ENCODE measurements at places on chromosomes 16 and 17.
A peak's percentile ranks its signal among the peaks of the same experiment; 100 is the strongest.

DNA sequence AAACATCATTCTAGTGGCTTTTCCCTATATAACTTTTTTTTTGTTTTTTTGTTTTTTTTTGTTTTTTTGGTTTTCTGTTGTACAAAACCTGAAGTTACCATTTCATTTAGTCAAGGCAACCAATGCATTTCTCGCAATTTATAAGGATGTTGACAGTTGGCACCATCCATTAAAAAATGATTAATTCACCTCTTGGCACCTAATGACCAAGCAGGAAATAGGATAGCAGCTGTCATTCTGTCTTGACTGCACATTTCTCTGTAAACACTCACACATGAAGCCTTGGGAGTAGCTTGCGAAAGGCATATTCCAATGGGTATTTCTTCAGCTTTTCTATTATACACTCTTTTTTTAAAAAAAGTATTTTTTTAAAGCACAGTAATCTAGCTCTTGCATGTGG, 77.5 kb downstream of the SYCE1L start:
- no peak for DNase-seq

DNA sequence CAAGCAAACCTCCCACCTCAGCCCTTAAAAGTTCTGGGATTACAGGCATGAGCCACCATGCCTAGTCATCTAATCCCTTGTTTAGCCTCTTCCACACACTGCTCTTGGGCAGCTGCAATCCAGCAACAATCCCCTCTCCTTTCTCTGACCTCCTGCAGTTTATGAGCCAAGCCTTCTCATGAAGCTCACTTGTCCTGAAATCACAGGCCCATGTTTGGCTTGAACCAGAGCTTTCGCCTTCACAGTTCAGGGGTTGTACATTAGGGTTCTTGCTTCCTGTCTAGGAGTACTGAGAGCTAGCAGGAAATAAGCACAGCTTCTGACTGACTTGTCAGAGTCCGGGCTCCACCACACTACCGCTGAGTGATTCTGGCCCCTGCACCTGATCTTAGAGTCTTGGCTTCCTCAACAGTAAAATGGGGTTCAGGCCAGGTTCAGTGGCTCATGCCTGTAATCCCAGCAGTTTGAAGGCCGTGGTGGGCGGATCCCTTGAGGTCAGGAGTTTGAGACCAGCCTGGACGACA, 16.3 kb downstream of the ERAL1 start:
- no peak for DNase-seq

- no peak for DNase-seq
Measured at GRCh38 chr16:66653581-66654350, 42.8 kb downstream of the CMTM4 start.

DNA sequence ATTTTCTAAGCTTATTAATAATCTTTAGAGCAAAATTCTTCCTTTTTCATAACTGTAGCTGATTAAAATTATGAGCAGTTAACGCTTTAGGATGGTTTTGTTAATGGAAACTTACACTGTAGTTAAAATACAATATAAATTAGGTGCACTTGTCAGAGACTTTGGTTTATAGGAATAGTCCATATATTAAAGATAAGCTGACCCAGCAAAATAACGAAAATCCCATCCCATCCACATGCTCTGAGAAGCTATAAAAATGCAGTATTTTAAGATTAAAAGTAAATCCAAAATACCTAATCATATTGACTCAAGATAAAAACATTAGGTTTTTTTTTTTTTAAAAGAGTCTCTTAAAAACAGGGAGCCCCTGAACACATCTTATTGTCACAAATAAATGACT, 38.0 kb downstream of the CEP95 start:
- no peak for DNase-seq

- no peak for DNase-seq
Measured at GRCh38 chr16:86465434-86465833, 44.9 kb upstream of the FOXF1 start.

- no peak for DNase-seq
Measured at GRCh38 chr16:47136099-47136842, 7.5 kb downstream of the NETO2 start.

DNA sequence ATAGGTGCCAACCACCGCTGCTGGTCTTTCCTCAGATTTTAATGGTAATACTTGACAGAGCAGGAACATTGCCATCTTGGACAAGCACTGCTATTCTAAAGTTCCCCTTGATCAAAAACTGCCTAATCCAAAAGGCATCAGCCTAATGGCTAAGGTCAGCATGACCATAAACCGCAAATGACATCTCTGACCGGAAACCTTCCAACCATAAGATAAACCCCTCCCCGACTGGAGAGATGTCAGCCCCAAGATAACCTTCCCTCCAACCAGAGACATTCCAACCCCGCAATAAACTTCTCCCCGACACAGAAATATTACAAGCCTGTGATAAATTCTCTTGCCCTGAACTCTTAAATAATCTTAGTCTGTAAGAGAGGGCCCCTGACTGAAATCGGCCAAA, 7.4 kb upstream of the DHX40 start:
- DNase-seq: no peak

DNA sequence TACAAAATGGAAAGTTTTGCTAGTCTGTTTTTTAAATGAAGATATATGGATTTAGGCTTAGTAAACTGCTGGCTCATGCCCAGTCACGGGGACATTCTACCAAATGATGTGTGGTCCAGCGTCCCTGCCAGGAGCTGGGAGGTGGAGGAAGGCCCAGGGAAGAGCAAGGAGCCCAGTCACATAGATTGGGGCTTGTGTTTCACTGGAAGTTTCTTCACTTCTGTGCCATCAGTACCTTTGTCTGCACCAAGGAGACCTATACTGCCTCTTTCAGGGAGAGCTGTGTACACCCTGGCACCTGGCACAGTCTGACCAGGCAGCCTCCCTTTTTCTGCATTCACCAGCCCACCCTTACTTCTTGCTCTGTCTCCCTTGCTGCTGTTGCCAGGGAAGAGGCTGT, 32.6 kb upstream of the ERN1 start:
- no peak for DNase-seq

DNA sequence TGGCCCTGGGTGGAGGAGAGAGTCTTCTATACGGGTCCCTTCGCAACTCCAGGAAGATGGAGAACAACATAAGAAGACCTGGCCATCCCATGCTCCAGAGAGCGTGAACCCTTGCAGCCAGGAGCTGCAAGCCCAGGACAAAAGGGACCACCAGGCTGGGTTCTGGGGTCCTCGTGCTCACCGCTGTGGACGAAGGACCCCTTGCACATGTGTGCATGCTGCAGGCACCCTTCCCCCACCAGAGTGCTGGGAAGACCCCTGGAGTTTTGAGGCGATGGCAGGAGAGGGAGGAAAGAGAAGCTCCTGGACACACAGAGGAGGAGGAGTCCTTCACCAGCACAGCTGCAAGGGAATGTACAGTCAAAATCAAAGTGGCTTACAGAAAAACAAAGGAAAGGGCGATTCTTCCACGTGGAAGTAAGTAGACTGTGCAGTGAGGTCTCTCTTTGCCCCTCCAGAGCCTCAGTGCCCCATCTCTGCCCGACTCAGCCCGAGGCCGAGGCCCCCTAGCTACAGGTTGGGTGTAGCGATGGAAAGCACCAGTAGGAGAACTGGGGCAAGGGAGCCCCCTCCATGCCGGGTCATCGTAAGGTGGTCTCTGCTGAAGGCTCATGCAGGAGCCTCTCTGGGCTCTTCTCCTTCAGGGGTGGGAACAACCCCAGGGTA, 51.3 kb downstream of the PIMREG start:
- no peak for DNase-seq

DNA sequence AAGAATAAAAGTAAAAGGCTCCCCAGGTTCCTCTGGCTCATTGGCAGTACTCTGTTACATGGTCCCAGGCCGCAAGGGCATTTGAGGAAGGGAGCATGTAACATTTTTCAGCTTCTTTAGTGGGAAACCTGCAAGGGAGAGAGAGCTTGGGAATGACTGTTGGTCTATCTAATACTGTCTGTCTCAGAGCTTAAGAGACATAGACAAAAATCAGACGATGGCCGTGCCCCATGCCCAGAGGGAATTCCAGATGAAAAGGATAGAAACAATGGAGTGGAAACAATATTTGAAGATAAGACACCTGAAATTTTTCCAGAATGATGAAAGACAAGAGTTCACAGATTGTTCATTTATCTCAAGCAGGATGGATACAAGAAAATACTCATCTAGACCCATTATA, 48.1 kb upstream of the ADORA2B start:
- DNase-seq: no peak

- peak; percentile 97 for DNase-seq
Measured at GRCh38 chr17:29677221-29677791, 54.6 kb upstream of the CORO6 start.

DNA sequence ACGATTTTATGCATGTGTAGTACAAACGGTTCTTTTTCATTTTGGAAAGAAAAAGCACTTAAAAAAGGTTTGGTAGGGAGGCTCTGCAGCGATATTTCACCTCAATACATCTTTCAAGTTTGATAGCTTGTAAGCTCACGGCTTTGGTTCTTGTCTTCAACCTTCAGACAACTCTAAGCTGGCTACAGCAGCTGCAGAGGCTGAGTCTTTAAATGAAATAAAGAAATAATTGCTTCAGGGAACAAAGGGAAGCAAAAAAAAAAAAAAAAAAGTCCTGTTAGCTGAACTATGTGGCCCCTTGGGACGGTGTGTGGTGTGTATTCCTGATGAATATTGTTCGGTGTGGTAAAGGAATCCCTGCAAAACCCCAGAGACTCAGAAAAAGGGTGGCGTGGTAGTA, 265.1 kb downstream of the NTN1 start:
- DNase-seq: no peak

- DNase-seq: no peak
Measured at GRCh38 chr16:9259914-9260608, 168.6 kb downstream of the HAPSTR1 start.

- DNase-seq: no peak
Measured at GRCh38 chr16:64238571-64238970, 883.3 kb downstream of the CDH11 start.

GRCh38 chr16:674968-675883, at the start of gene RHBDL1:
TSS of gene RHBDL1 (plus strand) at chr16:675671. CDS start at chr16:675791, 120 bp downstream.
- DNase-seq: no peak

DNA sequence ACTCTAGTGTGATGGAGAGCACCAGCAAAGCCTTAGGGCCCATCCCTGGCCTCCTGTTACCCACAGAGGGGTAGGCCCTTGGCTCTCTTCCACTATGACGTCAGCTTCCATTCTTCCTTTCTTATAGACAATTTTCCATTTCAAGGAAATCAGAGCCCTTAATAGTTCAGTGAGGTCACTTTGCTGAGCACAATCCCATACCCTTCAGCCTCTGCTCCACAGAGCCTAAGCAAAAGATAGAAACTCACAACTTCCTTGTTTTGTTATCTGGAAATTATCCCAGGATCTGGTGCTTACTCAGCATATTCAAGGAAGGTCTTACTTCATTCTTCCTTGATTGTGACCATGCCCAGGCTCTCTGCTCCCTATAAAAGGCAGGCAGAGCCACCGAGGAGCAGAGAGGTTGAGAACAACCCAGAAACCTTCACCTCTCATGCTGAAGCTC, at the start of gene CCL8:
Gene CCL8, plus strand, starts transcription at position 397 of the 445 bp plus-strand sequence. CDS start 67 bp downstream, outside the sequence.
- no peak for DNase-seq

DNA sequence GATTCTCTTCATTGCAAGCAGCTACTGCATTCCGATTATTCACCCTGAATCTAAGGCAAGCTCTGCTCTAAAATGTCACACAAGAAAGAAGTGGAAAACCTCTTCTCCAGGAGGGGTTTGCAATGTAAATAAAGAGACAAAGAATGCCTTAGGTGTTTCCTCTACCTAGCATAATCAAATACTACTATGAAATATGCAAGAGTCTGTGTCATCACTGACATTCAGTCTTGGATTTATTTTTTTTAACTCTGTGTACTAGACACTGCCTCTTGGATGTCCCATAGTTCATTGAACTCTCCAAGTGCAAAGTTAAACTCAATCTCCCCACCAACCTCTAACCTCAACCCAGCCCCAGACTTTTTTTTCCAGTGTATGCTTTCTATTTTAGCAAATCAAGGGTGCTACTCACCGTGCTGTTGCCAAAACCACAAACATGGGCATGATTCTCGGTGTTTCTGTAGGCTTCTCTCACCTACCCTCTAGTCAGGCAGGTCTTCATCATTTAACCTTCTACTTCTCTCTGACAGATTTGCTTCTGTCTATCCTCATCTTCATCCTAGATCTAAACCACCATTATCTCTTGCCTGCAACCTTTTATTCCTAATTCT, 329.1 kb downstream of the CDH13 start:
- DNase-seq: no peak

GRCh38 chr17:4204190-4204589, 59.6 kb downstream of the ANKFY1 start:
- no peak for DNase-seq

DNA sequence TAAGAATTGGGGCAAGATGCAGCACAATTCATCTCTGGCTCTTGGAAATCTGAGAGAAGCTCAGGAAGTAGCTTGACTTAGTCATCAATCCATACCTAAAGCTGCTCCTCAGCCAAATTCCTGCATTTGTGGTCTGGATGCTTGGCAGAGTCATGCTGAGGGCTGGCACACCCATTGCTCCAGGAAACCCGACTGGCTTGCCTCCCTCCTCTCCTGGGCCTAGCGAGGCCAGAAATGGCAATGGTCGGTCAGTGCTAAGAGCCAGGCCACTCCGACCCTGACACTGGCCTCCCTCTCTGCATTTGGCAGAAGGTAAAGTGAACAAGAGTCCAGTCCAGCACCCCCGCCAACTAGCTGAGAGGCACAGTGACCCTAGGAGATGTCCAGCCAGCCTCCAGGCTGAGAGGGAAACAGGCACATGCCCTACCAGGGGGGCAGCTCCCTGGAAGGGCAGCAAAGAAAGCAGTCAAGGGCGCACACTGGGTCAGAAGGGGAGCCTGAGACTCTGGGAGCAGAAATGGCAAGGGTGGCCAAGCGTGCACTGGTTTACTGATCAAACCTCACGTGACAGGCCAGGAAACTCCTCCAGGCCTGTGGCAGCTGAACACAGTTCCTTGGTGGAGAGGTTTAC, 10.0 kb downstream of the POLDIP2 start:
- DNase-seq: peak; percentile 61

DNA sequence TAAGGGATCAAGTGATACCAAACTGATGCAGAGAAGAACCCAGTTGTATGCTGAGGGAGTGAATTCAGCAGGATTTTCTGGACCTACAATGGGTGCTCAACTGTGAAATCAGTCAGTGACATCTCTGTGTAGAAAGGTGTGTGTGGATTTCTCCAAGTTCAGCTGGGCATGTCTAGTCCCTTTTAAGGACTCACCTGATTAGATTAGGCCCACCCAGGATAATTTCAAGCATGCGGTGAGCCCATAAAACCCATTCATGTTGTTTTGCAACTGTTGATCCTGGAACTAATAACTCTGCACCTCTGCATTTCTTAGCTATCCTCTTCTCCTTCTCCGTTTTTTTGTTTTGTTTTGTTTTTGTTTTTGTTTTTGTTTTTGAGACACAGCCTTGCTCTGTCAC, 35.1 kb upstream of the DNAJA2 start:
- no peak for DNase-seq

DNA sequence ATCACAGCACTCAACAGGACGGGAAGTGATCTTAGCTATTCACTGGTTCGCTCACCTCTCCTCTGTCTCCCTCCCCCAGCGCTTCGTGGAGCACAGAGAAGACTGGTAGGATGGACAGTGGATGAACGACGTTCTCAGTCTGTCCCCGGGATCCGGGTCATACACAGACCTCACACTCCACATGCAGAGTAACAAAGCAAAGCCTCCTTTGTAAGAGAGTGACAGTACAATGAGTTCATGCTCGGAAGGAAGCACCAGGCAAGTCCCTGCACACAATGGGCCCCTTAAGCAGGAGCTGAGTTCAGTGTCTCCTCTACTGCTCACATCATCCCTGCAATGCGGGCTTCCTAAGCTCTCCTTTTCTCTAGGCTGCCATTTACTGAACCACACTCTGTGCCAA, 356.9 kb downstream of the C16orf95 start:
- DNase-seq: no peak

All from fibroblast of the conjunctiva (primary cell).